Pericardium fibroblast (primary cell): ENCODE measurements at places on chromosomes 7 and 10. TPM values are rescaled to one million over a fixed set of nuclear protein-coding genes. Genes with fewer than 3 reads are reported as not detected.

BMS1 gene
- 9.9 and 10.0 TPM in 2 replicates for total RNA-seq

PKD1L1 gene
- not detected in 2 replicates for total RNA-seq

ACSM6 gene
- total RNA-seq, result not detected in 2 replicates

SLC25A28 gene
- 5.5 and 7.1 TPM in 2 replicates for total RNA-seq

ZDHHC6 gene
- total RNA-seq, result 11.1 and 15.2 TPM in 2 replicates

IDI2 gene
- total RNA-seq, result not detected in 2 replicates

UCMA gene
- not detected in 2 replicates for total RNA-seq

PODXL gene
- total RNA-seq, result 3.3 and 4.3 TPM in 2 replicates

SEMA3A gene
- 1.2 and 2.8 TPM in 2 replicates for total RNA-seq

HIBADH gene
- 42.6 and 62.9 TPM in 2 replicates for total RNA-seq

DKK1 gene
- total RNA-seq, result 51.4 and 95.7 TPM in 2 replicates

ARHGAP12 gene
- total RNA-seq, result 22.5 and 27.5 TPM in 2 replicates

TDRD1 gene
- 0.23 TPM in 1 of 2 replicates, not detected in the other for total RNA-seq

DNTT gene
- total RNA-seq, result not detected in 2 replicates

WNT8B gene
- total RNA-seq, result not detected in 2 replicates

UNC5B gene
- 26.0 and 35.2 TPM in 2 replicates for total RNA-seq

AKR1B15 gene
- not detected in 2 replicates for total RNA-seq

TRPV5 gene
- total RNA-seq, result not detected in 2 replicates

PON1 gene
- not detected in 2 replicates for total RNA-seq

HOXA13 gene
- total RNA-seq, result not detected in 2 replicates

AFAP1L2 gene
- 0.51 and 7.5 TPM in 2 replicates for total RNA-seq

VIPR2 gene
- total RNA-seq, result not detected in 2 replicates

PILRB gene
- 6.8 and 12.7 TPM in 2 replicates for total RNA-seq

KCNMA1 gene
- total RNA-seq, result 6.7 and 11.2 TPM in 2 replicates

SLC26A5 gene
- total RNA-seq, result not detected in 2 replicates

FOXP2 gene
- 0.58 and 3.3 TPM in 2 replicates for total RNA-seq
